CD4-positive, alpha-beta T cell (primary cell): ENCODE measurements at places on chromosomes 2 and 18. TPM values are rescaled to one million over a fixed set of nuclear protein-coding genes. Genes with fewer than 3 reads are reported as not detected.

The EPAS1 gene
- 4.2 TPM for total RNA-seq

The CAPN14 gene
- total RNA-seq, result 0.30 TPM

The UGT1A4 gene
- total RNA-seq, result not detected

The RAB11FIP5 gene
- total RNA-seq, result 13.8 TPM

The NOSTRIN gene
- 0.92 TPM for total RNA-seq

- no peak overlapping the region for H3K4me3 ChIP-seq
- no peaks in the 10 kb centered on the region for H3K27me3 ChIP-seq
- no peak overlapping the region for H3K27ac ChIP-seq
- H3K36me3 ChIP-seq, result no peaks in the 10 kb centered on the region
Measured at GRCh38 chr2:160144280-160144990, 55.6 kb downstream of the ITGB6 start.

DNA sequence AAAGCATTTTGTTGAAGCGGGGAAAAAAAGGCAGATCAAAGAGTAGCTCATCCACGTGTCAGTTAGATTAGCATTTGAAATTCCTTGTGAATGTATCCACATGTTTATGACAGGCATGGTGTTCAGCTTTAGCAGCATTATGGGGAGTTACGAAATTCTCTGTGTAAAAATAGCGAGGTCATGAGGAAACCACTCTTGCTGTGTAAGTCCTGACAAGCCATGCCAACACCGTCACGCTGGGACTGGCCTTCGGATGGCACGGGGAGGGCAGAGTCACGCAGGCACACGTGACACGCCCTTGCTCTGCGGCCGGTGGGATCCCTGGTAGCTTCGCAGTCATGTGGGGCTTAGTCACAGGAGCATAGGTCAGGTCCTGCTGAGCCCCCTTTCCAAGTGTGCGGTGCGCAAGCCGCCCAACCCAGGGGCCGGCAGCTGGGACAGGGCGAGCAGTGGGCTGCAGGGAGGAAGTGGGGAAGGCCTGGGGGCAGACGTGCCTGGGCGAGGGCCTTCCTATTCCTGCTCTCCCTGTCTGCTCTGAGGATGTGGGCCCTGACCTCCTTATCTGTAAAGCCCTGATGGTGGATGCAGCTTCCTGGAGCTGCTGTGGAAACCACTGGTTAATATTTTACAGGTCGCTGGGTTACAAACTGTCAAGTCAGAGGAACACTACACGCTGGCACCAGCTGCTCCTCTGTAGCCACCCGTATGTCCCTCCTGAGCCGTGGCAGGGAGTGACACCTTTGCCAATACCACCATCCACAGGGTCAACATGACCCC is 18.0 kb downstream of the MBP start:
- peaks cover 79% of the 10 kb centered on the region for H3K4me1 ChIP-seq
- H3K36me3 ChIP-seq, result peaks cover 55% of the 10 kb centered on the region
- no peak for DNase-seq
- H3K27me3 ChIP-seq, result no peaks in the 10 kb centered on the region
- peak overlapping the region; percentile 69 for H3K27ac ChIP-seq

GRCh38 chr18:63834471-63835113 is 52.9 kb upstream of the SERPINB2 start:
- no peaks in the 10 kb centered on the region for H3K4me1 ChIP-seq
- no peak overlapping the region for H3K4me3 ChIP-seq
- no peaks in the 10 kb centered on the region for H3K36me3 ChIP-seq
- no peak overlapping the region for H3K27ac ChIP-seq
